ENCODE measurements at places on chromosomes 1 and 21. TPM values are rescaled to one million over a fixed set of nuclear protein-coding genes. Genes with fewer than 3 reads are reported as not detected.

DNA sequence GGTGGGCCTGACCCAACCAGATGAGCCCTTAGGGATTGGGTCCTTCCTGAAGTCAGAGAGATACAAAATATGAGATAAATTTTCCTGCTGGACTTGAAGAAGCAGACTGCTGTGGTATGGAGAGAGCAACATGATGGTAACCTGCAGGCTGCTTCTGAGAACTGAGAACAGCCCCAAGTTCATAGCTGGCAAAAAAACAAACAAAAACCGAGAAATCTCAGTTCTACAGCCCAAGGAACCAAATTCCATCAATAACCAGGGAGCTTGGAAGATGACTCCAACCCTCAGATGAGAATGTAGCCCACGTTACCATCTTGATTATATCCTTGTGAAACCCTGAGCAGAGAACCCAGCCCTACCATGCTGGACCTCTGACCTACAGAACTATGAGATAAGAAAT is 316.2 kb downstream of the ZP4 start:
- H3K4me1 ChIP-seq, result no peaks in the 10 kb centered on the region
- no peaks in the 10 kb centered on the region for H3K27me3 ChIP-seq
- H3K36me3 ChIP-seq, result no peaks in the 10 kb centered on the region
- no peak overlapping the region for H3K4me3 ChIP-seq

DNA sequence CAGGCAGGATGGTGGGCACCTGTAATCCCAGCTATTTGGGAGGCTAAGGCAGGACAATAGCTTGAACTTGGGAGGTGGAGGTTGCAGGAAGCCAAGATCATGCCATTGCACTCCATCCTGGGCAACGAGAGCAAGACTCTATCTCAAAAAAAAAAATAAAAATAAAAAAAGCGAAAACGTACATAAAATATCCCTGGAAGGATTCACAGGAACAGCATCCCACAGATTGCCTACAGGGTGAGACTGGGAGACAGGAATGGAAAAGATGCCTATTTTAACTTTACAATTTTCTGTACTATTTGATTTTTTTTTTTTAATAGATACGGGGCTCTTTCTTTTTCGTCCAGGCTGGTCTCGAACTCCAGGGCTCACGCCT is 604 bp upstream of the NBPF3 start:
- peaks cover 28% of the 10 kb centered on the region for H3K4me1 ChIP-seq
- no peaks in the 10 kb centered on the region for H3K36me3 ChIP-seq

DNA sequence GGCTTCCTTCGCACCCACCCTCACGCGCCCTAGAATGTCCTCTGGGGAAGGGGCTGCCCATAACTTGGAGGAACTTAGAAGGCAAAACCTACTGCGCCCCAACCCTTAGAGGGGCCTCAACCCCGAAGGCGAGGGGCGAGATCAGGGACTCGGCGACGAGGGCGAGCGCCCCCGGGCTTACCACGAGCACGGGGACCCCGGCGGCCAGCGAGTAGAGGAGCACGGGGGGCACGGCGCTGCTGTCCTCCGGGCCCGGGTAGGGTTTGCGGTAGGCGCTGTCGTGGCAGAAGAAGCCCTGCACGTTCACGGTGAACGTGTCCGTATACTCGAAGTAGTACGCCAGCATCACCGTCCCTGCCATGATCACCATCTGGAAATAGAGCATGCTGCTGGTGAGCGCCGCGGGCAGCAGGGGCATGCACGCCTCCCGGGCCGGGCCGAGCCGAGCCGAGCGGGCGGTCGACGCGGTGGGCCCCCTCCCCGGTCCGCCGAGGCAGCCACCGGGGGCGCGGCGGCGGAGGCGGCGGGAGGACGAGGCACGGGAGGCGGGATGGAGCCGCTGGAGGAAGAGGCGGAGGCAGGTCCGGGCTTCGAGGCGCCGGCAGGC is 304 bp downstream of the PLPPR5 start:
- H3K27ac ChIP-seq, result no peak overlapping the region
- H3K27me3 ChIP-seq, result no peaks in the 10 kb centered on the region
- peak overlapping the region; percentile 24 for H3K4me3 ChIP-seq
- no peak for DNase-seq
- H3K4me1 ChIP-seq, result peaks cover 12% of the 10 kb centered on the region

DNA sequence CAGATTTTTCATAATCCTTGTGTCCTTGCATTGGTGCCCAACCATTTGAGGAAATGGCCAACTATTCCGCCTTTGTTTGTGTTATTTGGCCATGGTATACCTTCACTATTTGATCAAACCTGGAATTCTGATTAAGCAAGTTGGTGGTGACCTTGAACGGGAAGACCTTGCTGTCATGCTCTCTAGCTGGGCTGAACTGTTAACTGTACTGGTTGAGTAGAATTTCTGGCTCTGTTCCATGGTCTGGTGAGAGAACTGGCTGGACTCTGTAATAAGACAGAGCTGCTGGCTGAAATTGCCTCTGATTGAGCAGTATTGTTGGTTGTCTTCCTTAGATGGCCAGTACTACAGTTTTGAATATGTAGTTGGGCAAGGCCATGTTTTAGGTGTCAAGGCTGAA is 3.0 kb upstream of the LCE3C start:
- no peaks in the 10 kb centered on the region for H3K4me1 ChIP-seq
- no peak for DNase-seq
- H3K27ac ChIP-seq, result no peak overlapping the region
- H3K36me3 ChIP-seq, result no peaks in the 10 kb centered on the region

The AMY2A gene
- not detected for total RNA-seq

All from vagina (tissue), 2 donors.